ENCODE measurements at places on chromosomes 6 and 20.

- peak; percentile 71 for DNase-seq
These were observed 12.6 kb downstream of the HSPA12B start for GRCh38 chr20:3744806-3745685.

DNA sequence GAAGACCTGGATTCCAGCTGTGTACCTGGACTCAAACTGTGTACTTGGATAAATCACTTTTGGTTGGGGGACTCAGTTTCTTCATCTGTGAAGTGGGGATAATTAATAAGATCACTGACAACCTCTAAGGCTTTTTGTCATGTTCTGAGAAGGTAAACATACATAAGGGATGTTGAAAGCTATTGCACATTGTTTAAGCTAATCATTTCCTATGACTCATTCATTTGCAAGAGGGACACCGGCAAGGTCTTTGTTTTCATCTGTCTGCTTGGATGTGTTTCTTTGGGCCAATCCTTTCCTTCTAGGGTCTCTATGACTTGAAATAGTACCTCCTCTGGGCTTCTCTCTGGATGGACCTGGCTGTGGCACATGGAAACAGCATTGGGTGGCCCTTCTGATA lies 6.8 kb downstream of the PROKR2 start:
- DNase-seq = no peak

DNA sequence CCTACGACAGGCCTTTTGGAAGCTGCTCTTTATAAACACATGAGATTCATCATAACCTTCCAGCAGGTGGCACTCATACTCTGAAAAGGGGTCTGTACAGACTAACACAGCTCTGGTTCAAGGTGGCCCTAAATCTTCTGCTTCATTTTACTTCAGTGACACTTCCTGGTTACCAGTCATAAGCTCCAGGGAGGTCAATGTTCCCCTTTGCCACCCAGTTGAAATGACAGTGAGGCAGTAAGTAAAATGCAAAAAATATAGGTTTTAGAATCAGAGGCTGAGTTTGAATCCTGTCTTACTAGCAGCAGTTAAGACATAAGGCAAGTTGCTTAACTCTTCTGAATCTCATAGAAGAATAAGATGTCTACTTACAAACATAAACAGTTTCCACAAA lies 132.8 kb downstream of the CDK19 start:
- peak; percentile 66 for DNase-seq

- no peak for DNase-seq
These were observed 65.4 kb downstream of the MTFR2 start for GRCh38 chr6:136184738-136185137.

DNA sequence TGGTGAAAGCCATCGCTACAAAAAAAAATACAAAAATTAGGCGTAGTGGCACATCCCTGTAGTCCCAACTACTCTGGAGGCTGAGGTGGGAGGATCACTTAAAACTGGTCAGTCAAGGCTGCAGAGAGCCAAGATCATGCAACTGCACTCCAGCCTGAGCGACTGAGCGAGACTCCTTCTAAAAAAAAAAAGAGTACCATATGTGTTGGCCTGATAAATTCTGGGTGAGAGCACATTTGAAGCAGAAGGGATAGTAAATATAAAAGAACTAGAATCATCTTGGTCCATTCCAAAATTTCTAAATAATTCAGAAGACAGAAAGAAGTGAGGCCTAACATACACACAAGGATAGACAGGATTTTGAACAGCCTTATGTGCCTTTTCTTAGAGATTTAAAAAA lies 2.2 kb downstream of the IBTK start:
- no peak for DNase-seq

DNA sequence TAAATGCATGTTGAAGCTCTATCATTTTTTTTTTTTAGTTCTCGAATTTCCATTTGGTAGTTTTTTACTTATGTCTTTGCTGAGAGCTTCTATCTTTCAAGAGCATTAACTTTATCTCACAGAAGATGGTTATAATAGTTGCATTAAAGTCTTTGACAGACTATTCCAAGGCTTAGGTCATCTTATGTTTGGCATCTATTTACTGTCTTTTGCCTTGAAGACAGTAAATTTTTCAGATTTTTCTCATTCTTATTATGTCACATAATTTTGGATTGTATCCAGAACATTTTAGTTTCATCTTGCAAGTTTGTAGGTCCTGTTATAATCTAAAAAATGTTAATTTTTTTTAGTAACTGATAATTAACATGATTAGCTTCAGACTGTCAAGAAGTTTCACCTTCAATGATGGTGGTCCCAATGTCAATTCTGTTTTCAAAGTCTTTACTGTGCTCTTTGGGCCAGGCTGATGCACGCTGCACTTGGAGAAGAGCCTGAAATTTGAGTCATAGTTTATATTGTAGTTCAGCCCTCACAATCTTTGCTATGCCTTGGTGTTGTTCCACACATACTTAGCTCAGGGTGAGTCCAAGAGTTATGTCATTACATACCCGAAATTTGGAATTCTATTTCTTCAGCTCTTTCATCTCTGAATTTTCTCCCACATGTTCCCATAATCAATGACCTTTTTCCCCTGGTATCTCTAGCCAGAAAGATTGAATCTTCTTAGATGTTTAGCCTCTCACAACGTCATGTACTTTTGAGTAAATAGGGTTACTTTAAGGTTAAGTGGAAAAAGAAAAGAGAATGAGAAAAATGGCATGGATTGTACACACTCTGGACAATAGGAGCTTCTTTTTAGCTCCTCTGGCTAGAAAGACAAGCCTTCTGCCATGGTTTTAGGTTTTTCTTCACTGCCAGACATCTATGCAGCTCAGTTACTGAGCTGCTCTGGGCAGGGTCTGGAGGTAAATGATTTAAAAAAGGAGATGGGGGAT lies 110.3 kb upstream of the BTBD3 start:
- no peak for DNase-seq

DNA sequence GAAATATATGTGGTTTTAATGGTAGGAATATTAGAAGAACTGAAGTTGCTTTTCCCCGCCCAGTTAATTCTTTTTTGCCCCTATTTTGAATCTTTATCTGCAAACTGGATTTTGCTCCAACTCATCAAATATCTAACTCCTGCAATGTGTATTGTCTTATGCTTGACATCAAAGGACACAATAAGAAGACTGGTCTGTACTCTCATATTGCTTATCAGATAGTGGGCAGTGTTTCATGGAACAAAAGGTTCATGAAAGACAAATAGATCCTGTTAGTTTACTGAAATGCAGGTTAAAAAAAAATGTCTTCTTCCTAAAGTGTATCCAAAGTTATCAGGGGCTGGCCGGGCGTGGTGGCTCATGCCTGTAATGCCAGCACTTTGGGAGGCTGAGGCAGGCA lies 27.7 kb upstream of the GTF3C6 start:
- no peak for DNase-seq

DNA sequence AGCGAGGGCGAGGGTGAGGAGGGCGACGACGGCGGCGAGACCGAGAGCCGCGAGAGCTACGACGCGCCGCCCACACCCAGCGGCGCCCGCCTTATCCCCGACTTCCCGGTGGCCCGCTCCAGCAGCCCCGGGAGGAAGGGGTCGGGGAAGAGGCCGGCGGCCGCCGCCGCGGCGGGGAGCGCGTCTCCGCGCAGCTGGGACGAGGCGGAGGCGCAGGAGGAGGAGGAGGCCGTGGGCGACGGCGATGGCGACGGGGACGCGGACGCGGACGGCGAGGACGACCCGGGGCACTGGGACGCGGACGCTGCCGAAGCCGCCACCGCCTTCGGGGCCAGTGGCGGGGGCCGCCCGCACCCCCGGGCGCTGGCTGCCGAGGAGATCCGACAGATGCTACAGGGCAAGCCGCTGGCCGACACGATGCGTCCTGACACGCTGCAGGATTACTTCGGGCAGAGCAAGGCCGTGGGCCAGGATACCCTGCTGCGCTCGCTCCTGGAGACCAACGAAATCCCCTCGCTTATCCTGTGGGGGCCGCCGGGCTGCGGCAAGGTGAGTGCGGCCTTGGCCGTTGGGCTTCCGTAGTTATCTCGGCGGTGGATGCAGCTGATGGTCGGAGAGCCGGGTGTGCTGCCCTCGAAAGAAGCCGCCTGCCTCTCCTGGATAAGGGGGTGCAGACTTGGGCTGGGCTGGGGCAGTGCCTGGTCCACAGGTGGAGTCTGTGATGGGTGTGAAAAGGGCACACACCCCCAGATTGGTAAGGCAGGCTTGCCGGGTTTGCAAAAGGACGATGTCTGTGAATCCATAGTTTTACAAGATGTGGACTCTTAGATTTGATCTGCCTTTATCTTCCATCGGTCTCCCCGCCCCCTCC lies 938 bp downstream of the WRNIP1 start:
- peak; percentile 56 for DNase-seq

DNA sequence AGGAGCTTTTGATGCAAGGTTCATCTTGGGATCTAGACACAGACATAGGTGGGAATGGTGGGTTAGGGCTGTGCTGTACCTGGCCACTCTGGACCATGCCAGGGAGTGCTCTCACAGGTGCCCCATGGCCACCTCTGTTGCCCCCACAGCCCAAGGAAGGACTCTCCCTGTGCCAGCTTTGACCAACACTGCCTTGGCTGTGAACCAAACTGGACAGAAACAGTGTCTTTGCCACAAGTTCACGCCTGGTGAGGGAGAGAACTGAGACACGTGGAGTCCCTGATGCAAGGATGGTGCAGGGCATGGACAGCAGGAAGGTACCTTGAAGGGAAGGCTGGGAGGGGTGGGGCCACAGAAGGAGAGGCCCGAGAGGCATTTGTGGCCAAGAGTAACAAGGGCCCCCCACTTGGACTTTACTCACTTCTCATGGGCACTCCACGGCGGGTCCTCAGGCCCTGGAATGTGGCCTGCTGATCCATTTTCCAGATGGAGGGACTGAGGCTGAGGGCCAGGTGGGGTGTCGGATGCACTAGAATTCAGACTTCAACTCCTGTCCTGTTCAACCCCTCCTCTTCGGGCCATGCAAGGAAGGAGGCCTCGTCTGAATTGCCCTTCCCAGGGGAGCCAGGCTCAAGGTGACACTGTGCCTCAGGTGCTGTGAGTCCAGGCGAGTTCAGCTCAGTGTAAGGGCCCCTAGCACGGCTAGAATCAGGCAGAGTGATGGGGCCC lies 103.3 kb downstream of the YTHDF1 start:
- DNase-seq = no peak

- no peak for DNase-seq
These were observed 127.8 kb downstream of the ZMYND8 start for GRCh38 chr20:47228654-47229053.

- no peak for DNase-seq
These were observed 52.3 kb downstream of the PLEKHG1 start for GRCh38 chr6:150651808-150652470.

GRCh38 chr20:8271727-8272126 lies 139.7 kb downstream of the PLCB1 start:
- no peak for DNase-seq

- no peak for DNase-seq
These were observed 23.9 kb downstream of the SRPK1 start for GRCh38 chr6:35897036-35897435.

DNA sequence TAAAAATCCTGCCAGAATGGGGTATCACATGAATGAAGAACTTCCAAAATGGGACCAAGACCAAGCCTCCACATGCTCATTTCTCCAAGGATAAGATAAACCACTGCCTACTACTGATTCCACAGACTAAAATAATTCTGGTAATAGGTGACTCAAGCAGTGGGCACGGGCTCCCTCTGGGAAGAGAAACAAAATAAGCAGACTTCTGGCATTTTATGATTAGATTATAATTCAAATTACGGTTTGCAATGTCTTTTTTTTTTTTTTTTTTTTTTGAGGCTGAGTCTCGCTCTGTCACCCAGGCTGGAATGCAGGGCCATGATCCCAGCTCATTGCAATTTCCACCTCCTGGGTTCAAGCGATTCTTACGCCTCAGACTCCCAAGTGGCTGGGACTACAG lies 16.0 kb downstream of the UQCC1 start:
- DNase-seq = no peak

DNA sequence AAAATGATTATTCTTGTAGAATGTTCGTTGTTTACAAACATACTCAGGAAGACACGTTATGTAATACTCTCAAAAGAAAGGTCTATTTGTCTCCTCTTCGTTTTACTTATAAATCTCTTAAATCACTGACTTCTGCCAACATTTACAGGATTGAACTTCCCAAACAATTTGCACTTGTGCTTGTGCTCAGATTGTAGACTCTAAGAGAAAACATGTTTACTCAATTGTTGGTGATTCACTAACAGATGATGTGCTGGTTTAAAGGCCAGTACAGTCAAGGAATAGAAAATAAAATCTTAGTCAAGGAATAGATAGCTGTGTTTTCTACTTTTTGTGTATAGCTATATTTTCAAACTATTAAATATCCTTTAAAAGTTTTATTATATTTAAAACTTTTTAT lies 172.8 kb downstream of the GJA1 start:
- DNase-seq = no peak

Data from transverse colon (tissue), 4 donors.